ENCODE measurements at places on chromosomes 6 and 20.

DNA sequence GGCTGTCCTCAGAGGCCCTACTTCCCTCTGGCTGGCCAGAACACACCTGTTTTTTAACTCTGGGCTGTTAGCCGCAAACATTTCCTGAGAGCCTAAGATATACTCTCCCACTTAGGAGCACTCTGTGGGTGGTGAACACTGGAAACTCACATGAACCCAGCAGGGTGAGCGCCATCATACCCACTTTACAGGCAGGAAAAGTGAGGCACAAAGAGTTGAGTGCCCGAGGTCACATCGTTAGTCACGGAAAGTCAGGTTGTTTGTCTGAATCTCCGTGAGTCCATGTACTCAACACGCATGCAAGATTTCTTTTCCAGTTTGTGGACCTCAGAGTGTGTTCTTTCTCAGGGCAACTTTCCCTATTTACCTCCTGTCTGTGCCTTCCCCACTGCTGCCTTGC lies 1.9 kb downstream of the BAK1 start:
- no peak for DNase-seq

DNA sequence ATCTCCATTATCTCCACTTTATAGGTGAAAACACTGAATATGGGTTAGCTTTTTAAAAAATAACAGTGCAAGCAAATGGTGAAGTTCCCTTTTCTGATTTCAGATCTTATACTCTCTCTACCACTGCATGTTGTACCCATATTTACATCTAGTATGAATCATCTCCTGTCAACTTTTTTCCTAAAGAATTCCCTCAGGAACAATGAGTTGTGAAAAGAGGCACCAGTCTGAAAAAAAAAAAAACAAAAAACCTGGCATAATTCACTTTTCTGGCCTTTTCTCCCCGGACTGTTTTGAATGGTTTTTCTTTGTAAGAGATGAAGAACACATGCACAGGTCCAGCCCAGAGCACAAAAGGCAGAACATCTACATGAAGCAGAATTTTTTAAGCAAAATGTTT lies 596.0 kb downstream of the COL12A1 start:
- no peak for DNase-seq

DNA sequence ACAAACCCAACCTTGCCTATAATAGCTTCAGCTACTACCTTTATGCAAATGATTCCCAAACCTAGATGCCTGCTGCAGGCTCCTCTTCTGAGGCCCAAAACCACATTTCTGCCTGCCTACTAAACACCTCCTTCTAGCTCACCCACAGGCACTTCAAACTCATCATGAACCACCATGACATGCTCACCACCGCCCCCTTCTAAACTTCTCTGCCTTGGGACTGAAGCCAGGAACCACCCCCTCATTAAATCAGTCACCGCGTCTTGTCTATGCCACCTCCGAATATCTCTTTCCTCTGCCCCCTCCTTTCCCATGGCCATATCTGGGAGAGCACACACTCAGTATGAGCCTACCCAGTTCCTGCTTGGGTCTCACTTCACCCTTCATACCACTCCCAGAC lies 101.2 kb downstream of the SNAP25 start:
- DNase-seq: no peak

DNA sequence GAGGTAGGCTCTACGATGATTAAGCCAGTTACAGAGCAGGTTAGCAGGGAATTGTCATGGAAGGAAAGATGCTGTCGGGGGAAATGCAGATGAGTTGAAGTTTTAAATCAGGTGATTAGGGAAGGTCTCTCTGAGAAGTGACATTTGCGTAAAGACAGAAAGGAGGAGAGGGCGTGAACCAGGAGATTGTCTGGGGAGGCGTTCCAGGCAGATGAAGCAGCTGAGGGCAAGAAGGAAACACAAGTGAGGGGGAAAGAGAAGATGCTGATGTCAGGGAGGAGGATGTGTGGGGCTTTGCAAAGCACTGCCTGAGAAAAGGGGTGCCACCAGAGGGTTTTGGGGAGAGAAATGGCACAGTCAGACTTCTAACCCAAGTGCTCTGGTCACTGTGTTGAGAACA lies 2.5 kb upstream of the TMEM14B start:
- no peak for DNase-seq

- no peak for DNase-seq
Measured at GRCh38 chr6:32436995-32437836, 2.5 kb upstream of the HLA-DRA start.

GRCh38 chr20:36574366-36575135 lies 1.2 kb downstream of the TGIF2 start:
- no peak for DNase-seq

GRCh38 chr6:131004936-131005335 lies 58.1 kb downstream of the EPB41L2 start:
- DNase-seq: no peak

DNA sequence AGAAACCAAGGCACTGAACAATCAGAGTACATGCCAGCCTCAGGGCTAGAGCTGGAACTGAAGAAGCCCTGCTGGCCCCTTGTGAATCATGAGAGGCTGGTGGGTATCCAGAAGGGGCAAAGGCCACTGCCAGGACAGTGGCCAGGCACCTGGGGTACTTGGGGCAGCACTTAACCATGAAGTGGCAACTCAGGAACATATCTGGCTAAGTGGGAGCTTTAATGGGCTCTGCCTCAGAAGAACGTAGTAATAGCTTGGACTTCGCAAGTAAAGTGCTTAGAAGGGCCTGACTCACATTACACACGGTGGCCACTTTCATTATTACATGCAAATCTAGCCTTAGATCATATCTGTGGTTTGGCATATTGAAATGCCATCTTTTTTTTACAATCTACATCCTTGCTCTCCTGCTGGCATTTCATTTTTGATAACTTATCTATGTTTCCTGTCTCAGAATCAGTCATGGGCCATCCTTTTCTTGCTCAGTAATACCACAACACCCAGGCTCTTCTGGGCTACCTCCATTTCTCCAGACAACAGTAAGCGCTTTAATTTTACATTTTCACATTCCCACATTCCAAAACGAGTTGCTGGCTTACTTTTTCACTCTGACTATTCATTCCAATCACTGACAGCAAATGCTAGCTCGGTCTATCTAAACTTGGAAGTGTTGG lies 21.6 kb downstream of the NAPB start:
- DNase-seq: no peak

DNA sequence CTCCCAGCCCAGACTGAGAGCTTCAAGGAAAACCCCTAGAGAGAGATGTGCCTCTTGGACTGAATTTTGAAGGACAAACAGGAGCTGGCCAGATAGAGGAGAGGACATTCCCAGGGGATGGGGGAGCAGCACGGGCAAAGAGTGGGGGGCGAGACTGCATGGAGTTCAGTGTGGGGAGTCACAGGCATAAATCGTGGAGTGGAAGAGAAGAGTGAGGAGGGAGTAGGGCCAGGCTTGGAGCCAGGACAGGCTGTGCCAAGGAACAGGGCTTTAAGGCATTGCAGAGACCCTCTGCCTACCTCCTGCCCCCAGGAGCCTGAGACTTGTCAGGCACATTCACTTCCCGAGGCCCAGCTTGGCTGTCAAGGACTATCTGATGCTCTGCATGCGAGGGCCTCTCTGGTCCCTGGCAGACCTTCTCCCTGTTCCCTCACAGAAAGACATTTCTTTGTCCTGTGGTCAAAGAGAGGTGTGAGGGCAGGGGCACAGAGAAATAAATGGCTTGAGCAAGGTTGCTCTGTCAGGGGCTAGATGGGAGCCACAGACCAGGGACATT lies 5.2 kb upstream of the SLC22A7 start:
- DNase-seq: no peak

GRCh38 chr20:17609811-17610377 lies 40.0 kb downstream of the DSTN start:
- no peak for DNase-seq

DNA sequence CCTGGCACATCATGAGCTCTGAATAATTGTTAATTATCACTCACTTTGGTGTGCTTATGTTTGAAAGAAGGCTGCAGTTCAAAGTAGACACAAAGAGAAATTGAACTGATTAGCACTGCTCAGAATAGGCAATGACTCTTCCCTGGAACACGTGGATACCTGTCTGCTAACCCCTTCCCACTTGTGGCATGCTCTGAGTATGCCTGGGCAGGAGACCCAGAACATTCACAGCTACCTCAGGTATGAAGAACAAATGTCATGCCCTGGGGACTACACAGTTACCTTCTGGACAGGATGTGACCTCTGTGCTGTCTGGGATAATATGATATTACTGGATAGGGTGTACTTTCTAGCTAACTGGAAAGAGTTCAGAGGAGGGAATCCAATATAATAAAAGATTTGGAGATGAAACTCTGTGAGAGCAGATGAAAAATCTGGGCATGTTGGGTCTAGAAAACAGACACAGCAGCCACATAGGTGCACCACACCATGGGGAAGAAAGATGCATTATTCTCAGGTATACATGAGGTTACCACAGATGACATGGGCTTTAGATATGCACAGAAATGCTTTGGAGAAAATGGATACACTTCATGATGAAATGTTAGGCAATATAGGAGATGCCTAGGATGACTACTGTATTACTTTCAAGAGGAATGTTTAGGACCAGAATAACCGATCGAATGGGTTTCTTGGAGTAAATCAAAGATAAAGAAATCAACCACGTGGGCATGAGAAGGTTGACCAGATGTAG lies 324.2 kb upstream of the PREP start:
- no peak for DNase-seq

DNA sequence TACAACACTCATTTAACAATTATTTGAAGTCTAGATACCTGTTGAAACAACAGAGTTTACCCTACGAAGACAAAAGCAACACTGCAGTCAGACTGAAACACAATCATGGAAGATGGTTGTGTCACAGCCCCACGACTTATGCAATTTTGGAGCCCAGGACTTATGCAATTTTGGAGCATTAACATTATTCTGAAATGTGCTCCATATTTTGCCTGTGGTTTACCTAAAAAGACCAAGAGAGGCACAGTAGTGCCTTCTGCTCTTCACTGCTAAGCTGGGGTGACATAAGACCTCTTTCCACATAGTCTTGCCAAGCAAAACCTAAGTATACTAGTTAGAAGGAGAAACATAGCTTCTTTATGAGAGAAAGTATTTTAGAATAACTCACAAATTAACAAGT lies 216.5 kb downstream of the PTPRK start:
- DNase-seq: no peak

- no peak for DNase-seq
Measured at GRCh38 chr6:105402090-105402938, 568 bp downstream of the PREP start.

GRCh38 chr6:149940672-149940982 lies 1.2 kb upstream of the ULBP2 start:
- no peak for DNase-seq

DNA sequence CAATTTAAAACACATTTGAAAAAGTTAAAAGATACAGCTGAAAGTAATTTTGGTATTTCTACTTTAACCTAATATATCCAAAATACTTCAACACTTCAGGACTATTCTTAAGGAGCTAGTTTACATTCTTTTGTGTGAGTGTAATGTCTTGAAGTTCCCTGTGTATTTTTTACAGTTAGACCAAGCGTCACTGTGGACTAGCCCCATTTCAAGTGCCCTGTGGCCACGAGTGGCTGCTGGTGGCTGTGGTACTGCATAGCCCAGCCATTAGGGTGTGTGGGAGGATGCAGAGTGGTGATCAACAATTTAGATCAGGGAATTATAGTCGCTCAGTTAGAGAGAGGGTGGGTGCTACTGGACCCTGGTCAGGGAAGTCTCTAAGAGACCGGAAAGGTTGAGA lies 869 bp upstream of the CST5 start:
- DNase-seq: no peak

DNA sequence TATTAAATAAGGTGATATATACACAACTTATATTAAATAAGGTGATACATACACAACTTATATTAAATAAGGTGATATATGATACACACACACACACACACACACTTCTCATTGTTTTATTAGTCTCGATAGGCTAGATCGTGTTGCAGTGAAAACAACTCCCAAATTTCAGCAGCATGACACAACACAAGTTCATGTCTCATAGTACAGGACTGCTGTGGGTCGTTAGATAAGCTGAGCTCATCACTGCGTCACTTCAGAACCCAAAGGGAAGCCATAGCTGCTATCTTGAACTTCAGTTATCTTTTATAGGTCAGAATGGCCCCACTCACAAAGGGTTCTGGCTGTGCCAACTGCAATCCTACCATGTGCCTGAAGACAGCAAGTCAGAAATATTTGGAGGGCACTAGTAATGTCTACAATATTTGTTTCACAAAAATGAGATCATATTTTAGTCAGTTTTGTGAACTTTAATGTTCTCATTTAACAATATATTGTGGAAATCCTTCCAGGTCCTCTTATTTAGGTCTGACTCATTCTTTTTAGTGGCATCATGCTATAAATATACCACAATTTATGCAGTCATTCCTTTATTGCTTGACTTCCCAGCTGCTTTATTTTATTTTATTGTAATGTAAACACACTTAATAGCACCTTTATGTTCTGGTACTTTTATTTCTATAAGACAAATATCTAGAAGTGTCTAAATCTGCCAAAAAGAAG lies 290.2 kb downstream of the PHACTR1 start:
- DNase-seq: no peak

DNA sequence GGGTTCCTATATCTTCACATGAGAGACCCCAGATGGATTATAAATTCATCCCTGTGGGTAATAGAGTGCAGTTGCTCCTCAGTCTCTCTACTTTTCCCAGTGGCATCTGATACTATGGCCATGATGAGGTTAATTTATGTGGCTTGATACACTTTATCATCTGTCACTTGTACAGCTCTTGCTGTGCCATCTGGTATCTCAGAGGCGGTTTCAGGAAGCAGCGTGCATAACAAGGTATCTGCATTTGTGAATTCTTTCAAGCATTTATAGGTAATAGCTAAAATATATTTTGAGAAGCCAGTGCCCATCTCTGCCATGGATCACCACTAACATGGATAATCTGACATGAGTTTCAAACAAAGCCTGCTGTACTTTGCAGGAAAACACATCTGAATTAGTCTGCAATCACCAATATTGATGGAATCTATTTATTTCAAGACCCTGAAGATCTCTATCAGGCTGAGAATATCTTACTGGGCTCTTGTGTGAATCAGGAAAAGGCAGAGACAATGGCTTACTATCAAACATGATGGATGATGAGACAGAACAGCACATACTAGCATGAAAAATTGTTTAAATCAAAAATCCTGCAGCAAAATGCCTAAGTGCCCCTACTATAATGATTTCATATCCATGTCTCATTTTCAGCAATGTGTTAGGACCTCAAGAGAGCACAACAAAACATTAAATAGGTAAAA lies 548.7 kb upstream of the MAP3K7 start:
- DNase-seq: no peak

DNA sequence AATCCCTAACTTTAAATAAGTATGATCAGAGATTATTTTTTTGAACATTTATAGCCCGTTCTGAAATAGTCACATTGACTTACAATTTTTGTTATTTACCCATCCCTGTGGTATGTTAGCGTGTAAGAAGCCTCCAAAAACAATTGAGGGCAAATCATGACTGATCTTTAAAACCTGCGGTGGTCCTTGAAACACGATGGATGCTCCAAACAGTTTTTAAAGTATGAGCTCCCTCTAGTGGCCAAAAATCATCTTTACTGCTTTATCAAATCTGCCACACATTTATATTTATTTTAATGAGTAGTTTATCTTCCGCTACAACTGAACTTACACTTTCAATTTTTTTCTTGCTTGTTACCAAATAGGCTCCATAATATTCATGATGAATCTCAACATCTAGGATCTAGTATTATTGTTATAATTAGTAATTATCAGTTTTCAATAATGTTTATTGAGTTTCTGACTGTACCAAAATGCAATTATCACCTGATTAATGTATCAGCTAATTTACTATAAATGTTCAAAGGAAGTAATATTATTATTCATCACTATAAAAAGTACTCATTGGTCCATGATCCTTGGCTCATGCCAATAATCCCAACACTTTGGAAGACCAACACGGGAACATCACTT lies 52.2 kb downstream of the MARCKS start:
- no peak for DNase-seq

- DNase-seq: no peak
Measured at GRCh38 chr6:141728330-141728729, 404.4 kb upstream of the GJE1 start.
